ENCODE measurements at places on chromosomes 11 and 22.

DNA sequence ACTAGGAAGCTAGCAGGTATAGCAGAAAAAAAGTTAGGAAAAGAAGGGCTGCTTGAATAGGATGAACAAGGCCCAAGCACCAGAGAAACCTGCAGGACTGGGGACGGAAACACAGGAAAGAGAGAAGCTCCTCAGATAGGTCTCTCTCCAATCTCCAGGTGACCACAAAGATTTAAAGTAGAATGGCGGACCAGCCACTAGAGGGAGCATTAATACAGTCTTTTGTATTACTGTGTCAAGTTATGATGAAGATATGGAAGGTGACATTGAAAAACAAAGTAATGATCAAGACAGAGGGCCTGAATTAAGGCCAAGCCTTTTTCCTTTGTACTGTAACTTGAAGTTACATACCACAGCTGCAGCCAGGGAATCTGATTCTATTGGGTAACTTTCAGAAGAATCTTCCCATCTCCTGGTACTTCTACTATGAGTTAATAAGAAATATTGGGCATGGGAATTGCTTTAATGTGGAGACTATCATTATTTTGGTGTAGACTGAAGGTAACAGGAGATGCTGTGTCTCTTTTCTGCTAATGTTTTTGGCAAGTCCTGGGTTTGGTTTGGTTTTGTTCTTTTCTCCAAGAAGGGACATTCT, 33.8 kb downstream of the OR2AG2 start:
- DNase-seq: peak; percentile 30

GRCh38 chr11:71242391-71242790, 10.0 kb downstream of the SHANK2 start:
- no peak for DNase-seq

DNA sequence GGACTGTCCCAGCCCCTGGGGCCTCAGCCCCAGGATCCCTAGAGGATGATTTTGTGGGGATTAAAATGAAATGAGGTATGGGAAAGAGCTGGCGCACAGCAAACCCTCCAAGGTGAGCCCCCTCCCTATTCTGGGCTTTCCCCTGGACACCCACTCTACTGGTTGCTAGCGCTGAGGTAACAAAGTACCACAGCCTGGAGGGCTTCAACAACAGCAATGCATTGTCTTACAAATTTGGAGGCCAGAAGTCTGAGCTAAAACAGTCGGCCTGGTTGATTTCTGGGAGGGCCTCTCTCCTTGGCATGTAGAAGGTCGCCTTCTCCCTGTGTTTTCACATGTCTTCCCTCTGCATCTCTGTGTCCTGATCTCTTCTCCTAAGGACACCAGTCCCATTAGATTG, 913.6 kb downstream of the NTM start:
- DNase-seq: no peak

DNA sequence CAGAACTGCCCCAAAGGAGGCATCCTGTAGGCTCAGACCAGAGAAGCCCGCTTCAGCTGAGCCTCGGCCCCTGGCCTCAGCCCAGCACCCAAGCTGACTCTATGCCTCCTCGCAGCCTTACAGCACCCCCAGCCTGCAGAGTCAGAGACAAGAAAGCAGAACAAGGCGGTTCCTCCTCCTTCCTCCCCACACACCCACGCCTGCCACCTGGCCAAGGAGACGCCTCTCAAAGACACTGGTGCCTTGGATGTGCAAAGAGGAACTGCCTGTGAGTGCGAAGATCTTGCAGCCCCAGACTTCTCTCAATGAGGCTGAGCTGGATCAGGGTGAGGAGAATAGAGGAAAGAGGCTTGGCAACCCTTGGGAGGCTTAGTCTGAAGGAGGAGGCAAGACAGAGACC, 60.2 kb downstream of the PDE2A start:
- no peak for DNase-seq

DNA sequence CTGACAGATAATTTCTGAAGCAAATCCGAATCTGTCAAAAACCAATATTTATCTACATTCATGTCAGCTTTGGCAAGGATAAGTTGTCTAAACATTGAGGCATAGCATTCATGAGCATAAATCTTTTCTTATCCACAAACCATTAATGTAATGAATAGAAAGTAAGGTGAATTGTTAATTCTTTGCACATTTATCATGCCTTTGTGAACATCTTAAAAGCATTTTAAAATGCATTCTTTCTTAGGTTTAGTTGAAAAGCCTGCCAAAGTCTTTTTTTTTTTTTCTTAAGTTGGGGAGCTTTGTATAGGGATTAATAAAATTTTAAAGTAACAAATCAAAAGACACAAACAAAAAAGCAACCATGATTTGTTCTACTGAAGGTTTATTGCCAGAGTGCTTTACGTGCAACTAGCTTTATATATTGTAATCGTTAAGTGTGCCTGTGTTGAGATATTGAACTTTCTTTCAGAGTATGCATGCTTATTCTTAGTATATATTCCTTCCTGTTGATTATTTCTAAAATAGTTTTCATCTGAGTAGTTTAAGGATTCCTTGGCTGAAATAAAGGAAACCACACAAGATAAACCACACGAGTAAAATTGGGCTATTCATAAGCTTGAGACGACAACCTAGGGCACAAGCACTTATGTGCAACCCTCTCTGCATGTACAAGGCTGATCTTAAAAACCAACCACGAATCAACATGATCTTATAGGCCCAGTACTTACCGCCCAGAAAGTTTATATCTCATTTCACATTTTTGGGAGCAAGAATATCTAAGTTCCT, 1110.9 kb upstream of the CNTN5 start:
- DNase-seq: no peak
